ENCODE measurements at places on chromosomes 13 and 19.

DNA sequence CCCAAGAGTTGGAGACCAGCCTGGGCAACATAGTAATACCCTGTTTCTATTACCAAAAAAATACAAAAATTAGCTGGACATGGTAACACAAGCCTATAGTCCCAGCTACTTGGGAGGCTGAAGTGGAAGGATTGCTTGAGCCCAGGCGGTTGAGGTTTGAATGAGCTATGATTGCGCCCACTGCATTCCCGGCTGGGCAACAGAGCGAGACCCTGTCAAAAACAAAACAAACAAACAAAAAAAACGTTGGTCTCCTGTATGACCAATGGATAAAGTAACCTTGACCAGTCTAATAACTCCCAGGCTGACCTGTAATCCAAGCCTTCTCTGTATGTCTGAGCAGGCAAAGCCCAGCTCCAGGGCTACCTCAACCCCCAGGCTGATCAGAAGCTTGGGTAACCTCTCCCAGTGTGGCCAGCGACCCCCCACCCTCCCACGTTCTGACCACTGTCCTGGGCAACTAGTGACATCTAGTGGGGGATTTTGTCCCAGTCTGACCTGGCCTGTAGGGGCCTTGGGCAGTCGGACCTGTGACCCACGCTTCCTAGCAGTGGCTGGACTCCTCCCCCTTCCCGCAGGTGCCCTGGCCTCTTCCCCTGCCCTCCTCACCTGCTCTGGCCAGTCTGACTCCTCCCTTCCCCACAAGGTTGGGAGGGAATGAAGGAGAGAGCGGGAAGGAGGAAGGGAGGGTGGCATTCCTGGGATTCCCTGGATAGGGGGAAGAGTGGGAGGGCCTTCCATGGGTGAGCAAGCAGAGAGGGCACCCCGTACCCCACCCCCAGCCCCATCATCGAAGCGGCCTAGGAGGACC is 1.0 kb upstream of the BCAM start:
- DNase-seq: no peak

- no peak for DNase-seq
Observed at GRCh38 chr19:46962030-46962570, 57.5 kb upstream of the NPAS1 start.

DNA sequence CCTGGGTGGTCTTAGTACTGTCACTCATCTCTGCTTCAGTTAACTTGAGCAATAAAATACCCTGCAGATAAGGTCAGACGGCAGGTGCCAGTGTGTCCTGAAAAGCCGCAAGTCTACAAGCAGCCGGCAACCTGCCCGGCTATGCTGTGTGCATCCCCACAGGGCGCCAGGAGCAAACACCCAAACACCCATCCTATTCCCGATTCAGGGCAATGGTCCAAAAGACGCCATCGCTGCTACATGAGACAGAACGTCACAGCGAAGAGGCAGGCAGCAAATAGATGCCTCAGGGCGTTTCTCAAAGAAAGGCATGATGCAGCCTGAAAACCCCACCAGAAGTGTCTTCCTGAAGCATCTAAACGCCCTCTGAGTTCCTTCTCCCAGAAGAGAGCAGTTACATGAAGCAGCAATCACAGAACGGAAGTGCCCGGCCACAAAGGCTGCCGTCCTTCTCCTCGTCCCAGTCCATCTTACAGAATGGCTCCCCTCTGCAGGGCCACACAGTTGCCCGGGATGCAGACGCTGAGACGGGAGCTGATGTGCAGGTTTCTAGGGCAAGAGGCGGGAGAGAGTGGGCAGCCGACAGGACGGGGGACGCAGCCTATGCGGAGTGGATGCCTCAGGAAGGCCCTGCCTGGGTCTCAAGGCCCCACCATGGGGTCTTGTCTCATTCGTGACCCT is 35.1 kb downstream of the RASA3 start:
- no peak for DNase-seq

DNA sequence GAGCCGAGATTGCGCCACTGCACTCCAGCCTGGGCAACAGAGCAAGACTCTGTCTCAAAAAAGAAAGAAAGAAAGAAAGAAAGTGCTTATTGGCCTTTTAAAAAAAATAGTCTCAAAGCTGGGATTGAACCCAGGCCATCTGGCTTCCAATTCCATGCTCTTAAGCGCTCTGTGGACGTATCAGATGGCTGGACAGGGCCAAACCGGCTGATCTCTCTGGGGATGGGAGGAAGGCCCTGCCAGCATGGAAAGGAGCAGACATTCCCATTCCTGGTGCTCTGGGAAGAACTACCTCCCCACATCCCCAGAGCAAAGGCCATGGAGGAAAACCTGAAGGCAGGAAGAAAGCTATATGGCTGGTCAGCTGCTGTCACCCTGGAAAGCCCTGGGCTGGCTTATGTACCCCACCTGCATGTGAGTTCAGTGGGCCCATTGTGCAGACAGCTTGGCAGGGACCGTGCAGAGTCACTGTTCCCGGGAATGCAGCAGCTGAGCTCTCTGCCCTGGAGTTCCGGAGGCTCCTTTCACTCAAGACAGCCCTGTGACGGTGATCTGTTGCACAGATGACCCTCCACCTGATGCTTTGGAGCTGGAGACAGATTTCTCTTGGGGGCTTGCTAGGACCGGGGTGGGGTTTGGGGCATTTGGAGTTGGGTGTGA is 84.3 kb downstream of the SIPA1L3 start:
- no peak for DNase-seq

- DNase-seq: no peak
Observed at GRCh38 chr13:29852472-29853054, 2.1 kb upstream of the UBL3 start.
